Daoy (cell line): ENCODE measurements at places on chromosomes 11 and 22. TPM values are rescaled to one million over a fixed set of nuclear protein-coding genes. Genes with fewer than 3 reads are reported as not detected.

DNA sequence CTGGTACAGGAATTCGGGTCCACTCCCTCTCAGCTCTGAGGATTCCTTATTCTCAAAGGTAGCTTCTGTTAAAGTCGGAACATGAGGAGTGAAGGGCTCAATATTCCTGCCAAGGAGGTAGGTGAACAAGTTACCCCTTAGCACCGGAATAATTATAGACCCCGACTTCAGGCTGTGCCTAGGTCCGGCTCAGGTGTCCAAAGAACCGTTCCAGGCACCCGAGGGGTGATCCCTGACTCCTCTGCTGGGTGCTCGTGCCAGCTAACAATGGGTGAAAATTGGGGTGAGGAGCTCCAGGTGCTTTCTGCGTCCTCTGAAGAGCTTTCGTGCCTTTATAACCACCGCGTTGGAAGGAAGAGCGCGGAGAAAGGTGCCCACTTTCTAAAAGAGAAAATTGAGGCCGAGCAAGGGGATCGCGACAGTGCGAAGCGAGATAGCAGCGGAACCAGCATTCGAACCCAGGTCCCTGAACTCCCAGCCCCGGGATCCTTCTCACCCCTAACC, 393 bp downstream of the CYB561A3 start:
- no peak for DNase-seq

- no peak for DNase-seq
These were observed 88.1 kb downstream of the XRRA1 start for GRCh38 chr11:74860743-74861142.

- peak; percentile 78 for DNase-seq
These were observed 5.3 kb upstream of the LRRN4CL start for GRCh38 chr11:62694455-62695167.

The RFPL3 gene
- not detected in 2 replicates for total RNA-seq

- no peak for DNase-seq
These were observed 745 bp upstream of the ZBTB44 start for GRCh38 chr11:130315354-130315970.

DNA sequence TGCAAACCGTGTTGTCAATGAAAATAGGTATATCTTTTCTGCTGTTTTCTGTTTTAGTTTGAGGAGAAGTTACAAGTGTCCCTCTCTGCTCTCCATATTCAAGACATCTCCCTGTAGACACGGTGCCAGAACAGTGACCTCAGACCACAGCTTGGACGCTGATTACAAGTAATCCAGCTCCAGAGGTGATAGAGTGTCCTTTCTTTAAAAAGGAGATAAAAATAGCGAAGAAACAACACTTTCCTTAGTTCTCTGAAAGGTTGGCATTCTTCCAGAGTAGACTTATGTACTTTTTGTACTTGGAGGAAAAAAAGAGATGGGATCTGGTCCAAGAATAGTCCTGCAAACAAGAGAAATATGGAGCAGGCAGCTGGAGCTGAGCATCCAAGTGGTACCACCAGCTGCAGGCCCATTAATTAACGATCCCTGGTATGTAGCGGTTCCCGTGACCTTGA, 43.0 kb upstream of the WT1 start:
- no peak for DNase-seq
